Large intestine (tissue), 12 donors: ENCODE measurements at places on chromosomes 13 and 19. TPM values are rescaled to one million over a fixed set of nuclear protein-coding genes. Genes with fewer than 3 reads are reported as not detected.

The FFAR1 gene
- polyA plus RNA-seq = 1.8 TPM

DNA sequence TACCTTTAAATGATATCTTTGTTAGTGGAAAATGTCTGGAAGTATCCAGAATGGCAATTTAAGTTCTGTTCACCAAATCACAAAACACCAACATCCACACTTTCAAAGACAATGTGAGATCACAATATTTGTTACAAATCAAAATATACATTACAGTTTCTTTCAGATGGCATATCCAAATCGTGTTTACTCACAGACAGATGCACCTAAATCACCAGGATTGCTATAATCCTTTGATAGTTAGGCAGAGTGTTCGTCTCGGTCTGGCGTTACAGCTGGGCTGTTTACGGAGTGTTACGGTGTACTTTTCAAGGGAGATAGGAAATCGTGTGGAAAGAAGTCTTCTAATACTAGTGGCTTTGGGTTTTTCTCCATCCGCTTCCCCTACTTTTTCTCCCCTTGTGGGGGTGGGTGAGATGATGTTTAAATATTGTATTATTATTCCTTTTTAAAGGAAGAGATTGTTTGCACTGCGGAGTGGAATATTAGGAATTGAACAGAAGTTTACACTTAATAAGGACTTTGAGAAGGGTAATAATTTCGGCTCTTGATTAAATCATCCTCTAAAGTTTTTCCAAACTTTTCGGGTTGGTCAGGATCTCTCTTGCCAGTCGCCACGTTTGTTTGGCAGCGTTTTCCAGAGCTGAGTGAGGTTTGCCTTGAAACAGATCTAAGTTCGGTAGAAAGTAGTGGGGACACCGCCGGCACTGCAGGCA lies 1.8 kb downstream of the MAB21L1 start:
- H3K4me1 ChIP-seq = peaks cover 16% of the 10 kb centered on the region
- DNase-seq = peak; percentile 34
- no peak overlapping the region for H3K27ac ChIP-seq
- H3K27me3 ChIP-seq = peaks cover 86% of the 10 kb centered on the region
- no peaks in the 10 kb centered on the region for H3K36me3 ChIP-seq

- no peak overlapping the region for H3K4me3 ChIP-seq
- H3K27ac ChIP-seq = no peak overlapping the region
- H3K4me1 ChIP-seq = no peaks in the 10 kb centered on the region
- H3K36me3 ChIP-seq = no peaks in the 10 kb centered on the region
- H3K27me3 ChIP-seq = no peaks in the 10 kb centered on the region
- peak; percentile 5 for DNase-seq
These were observed 4.3 kb downstream of the OR7A5 start for GRCh38 chr19:14830702-14831101.

The SIGLEC10 gene
- polyA plus RNA-seq = 10.5 TPM

- no peak overlapping the region for H3K27ac ChIP-seq
- H3K4me3 ChIP-seq = no peak overlapping the region
- H3K36me3 ChIP-seq = no peaks in the 10 kb centered on the region
- no peaks in the 10 kb centered on the region for H3K4me1 ChIP-seq
These were observed 35.7 kb downstream of the TMEM255B start for GRCh38 chr13:113794764-113795173.

The IFNL1 gene
- polyA plus RNA-seq = 0.06 TPM

DNA sequence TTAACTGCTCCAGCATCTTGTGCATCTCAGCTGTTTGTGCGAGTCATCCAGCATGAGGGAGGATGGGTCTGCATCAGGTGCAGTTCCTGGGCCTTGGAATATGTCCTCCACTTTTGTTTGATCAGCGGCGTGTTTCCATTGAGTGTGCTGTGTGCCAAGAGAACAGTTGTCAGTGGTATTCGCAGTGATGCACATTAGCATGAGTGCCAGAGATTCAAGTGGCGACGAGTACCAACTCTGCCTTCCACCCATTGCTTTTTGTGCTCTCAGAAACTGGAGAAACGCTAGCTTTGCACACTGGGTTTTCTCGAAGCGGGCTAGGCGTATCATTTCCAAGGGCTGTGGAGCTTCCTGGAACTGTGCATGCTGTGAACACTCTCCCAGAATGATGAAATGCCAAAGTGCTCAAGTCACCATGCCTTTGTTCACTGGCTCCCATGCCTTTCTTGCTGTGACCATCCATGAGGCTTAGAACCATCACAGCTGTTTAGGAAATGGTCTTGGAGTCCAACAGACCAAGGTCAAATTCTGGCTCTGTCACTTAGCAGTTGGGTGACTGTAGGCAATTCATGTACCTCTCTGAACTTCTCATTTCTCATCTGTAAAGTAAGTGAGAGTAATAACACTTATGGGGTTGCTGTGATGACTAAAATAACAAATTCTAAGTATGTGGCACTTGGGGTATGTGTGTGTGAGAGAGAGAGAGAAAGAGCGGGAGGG lies 18.4 kb downstream of the LRCH1 start:
- H3K36me3 ChIP-seq = no peaks in the 10 kb centered on the region
- no peak for DNase-seq
- H3K27me3 ChIP-seq = no peaks in the 10 kb centered on the region
- H3K4me3 ChIP-seq = no peak overlapping the region

DNA sequence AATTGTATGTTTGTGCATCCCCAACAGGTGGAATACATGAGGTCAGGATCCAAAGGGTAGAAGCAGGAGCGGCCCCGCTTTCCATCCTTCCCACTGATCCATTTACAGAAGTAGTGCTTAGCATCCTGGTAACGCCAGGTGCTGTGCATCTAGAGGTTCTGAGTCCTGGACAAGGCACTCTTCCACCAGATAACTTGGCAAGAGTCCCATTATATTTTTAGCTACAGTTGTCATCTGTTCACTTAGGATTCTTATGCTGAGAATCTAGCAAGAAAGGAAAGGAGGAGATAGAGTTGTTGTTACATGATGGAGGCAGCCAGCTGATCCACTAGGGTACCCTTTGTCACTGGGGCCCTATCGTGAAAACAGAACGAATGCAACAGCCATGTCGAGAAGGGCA lies 389.5 kb upstream of the ZNF507 start:
- no peaks in the 10 kb centered on the region for H3K36me3 ChIP-seq
- H3K27me3 ChIP-seq = no peaks in the 10 kb centered on the region
- H3K4me1 ChIP-seq = no peaks in the 10 kb centered on the region
- H3K27ac ChIP-seq = no peak overlapping the region
- no peak for DNase-seq

The DENND1C gene
- 40.4 TPM for polyA plus RNA-seq

The FREM2 gene
- polyA plus RNA-seq = 6.2 TPM

DNA sequence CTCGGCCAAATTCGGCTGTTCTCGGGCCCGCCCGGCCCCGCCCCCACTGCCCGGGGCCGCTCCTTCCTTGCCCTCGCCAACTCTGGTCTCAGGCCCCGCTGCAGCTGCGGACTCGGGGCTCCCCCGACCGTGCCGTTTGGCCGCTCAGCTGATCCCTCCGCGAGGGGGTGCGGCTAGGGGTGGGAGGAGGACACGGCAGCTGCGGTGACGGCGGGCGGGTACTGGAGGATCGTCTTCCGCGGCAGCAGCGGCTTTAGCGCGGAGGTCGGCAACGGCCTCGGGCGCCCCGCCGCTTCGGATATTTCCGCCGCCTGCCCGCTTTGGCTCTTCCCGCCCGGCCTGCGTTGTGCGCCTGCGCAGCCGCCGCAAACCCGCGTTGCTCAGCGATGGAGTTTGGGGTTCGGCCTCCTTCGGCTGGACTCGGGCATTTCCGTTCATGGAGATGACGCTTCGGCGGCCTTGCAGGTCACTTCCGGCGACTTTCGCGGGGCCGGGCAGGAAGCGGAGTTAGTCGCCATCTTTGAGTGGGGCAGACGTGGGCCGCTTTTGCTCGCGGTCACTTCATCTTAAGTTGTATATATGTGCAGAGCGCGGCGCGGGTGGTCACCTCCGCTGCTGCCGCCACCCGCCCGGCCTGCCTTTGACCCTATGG lies 338 bp upstream of the UBE2M start:
- peak overlapping the region; percentile 70 for H3K4me3 ChIP-seq
- peaks cover 24% of the 10 kb centered on the region for H3K27me3 ChIP-seq

DNA sequence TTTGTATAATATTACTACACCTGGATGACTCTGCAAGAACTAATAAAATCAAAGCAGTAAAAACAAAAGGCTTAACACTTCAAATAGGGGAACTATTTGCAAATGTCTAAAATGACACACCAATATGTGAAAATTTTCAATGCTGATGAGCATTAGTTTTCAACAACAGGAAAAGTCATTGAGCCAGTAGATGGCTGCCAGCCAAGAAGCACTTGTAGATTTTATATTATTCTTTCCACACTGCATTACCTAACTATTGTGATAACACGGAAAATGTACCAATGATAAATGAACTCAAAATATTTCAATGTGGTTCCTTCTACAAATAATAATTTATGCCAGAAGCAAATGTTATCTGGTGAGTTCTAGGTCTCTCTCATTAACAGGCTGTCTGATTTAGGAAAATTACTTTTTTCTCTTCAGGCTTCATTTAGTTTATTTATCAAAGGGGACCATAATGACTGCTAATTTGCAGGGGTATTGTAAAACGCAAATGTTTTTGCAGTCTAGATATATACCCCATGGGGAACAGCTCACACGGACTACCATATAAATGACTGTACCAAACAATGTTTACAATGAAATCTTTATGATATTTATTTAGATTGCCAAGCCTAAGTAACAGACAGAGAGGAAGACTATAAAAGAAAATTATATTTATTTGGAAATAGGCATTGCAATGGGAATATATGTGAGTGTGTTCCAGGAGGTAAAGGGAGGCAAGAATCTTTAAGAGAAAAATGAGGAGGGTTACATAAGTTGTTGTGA lies 407.8 kb downstream of the LIG4 start:
- DNase-seq = no peak
- no peaks in the 10 kb centered on the region for H3K27me3 ChIP-seq
- no peaks in the 10 kb centered on the region for H3K4me1 ChIP-seq

DNA sequence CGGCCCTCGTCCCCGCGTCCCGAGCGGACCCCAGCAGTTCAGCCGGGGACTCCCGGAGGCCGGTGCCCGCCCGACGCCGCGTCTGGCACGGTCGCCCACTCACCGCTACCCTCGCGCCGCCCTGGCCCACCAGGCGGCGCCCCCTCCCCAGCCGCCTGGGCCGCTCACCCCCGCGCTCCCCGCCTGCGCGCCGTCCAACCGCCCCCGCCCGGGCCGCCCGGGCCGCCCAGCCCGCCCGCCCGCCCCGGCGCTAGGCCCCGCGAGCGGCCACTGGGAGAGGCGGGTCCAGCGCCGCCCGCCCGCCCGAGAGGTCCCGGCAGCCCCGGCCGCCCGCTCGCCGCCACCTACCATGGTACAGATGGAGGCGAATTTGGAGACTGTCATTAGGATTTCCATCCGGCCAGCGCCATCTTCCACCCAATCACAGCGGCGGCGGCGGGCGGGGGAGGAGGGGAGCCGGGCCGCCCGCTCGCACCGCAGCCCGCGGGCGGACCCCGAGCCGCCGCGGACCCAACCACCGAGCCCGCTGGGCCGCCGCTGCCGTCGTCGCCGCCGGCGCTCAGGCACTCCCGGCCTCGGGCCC lies at the start of gene USP12:
Gene USP12 (minus strand): TSS at position 568 of the 583 bp plus-strand sequence. CDS start 172 bp downstream, at position 396.
- no peaks in the 10 kb centered on the region for H3K27me3 ChIP-seq
- no peaks in the 10 kb centered on the region for H3K36me3 ChIP-seq

The METTL21C gene
- polyA plus RNA-seq = 0.06 TPM

DNA sequence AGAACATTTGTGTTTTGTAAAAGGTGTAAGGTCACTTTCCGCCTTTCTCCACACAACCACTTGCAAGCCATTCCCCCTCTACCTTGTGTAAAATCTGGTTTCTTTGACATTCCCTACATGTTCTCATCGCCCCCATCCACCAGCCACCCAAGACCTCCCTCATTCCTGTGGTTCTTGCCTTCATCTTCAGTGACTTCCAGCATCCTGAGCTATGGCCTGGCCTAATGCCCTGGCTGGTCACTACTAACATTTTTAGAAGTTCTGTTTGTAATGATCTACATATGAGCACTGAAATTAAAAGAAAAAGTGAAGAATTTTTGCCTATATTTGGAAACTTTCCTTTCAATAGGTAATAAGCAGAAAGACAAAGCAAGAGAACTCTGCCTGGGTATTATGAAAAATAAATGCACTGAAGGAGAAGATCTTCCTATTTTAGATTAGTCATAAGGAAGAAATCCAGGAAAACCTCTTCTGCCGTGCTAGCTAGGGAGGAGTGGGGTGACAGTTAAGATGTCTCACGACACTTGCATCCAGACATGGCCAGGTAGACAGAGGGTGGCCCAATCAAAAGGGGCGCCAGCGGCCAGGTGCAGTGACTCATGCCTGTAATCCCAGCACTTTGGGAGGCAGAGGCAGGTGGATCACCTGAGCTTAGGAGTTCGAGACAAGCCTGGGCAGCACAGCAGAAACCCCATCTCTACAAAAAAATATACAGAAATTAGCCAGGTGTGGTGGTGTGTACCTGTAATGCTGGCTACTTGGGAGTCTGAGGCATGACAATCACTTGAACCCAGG lies 28.1 kb upstream of the MPHOSPH8 start:
- no peak overlapping the region for H3K27ac ChIP-seq
- no peaks in the 10 kb centered on the region for H3K36me3 ChIP-seq
- no peak for DNase-seq
- no peaks in the 10 kb centered on the region for H3K27me3 ChIP-seq

GRCh38 chr19:46753420-46754155 lies 7.3 kb upstream of the STRN4 start:
- H3K36me3 ChIP-seq = peaks cover 17% of the 10 kb centered on the region
- H3K4me3 ChIP-seq = no peak overlapping the region
- no peak overlapping the region for H3K27ac ChIP-seq
- H3K27me3 ChIP-seq = no peaks in the 10 kb centered on the region
- no peak for DNase-seq
- H3K4me1 ChIP-seq = no peaks in the 10 kb centered on the region

The SIGLECL1 gene
- not detected for polyA plus RNA-seq

The STARD13 gene
- 15.4 TPM for polyA plus RNA-seq

DNA sequence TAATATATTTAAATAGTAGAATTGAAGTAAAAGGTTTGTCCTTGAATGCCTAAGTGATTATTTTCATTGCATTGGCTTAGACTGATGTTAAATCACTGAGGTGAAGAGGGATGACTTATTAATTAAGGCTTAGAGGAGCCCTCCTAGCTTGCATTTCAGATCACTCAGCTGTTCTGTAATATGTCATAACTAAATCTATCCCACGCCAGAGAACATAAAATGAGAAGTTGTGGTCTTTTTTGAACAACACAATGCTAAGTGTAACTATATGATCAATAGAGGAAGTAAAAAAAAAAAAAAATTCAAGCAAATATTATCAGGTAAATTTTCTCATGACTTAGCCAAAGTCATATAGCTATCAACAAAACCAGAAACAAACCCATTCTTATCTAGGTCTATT lies 752.2 kb downstream of the GPC5 start:
- H3K4me3 ChIP-seq = no peak overlapping the region
- no peak overlapping the region for H3K27ac ChIP-seq

DNA sequence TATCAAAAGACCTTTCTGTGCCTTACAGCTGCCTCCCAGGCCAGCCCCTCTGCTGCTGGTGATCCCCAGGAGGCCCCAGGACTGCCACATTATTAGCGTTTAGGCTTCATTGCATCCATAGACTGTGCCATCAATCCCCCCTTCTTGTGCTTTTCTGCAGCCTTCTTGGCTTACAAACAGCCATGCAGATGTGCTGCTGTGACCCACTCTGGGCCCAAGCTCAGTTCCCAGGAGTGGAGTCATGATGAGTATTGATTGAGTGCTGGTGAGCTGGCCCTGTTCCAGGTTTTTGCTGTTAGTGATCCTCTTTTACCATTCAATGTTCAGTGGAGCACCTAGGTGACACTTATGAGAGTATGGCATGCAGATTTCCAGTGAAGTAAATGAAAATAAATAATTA lies 59.9 kb upstream of the SLAIN1 start:
- H3K4me1 ChIP-seq = no peaks in the 10 kb centered on the region
- no peak overlapping the region for H3K27ac ChIP-seq
- no peaks in the 10 kb centered on the region for H3K36me3 ChIP-seq
- H3K4me3 ChIP-seq = no peak overlapping the region

- H3K36me3 ChIP-seq = peaks cover 20% of the 10 kb centered on the region
- no peak overlapping the region for H3K4me3 ChIP-seq
- H3K27me3 ChIP-seq = no peaks in the 10 kb centered on the region
- DNase-seq = no peak
- peaks cover 10% of the 10 kb centered on the region for H3K4me1 ChIP-seq
These were observed 42.8 kb downstream of the BICRA start for GRCh38 chr19:47651691-47652090.

The GPR12 gene
- polyA plus RNA-seq = 0.97 TPM
